ENCODE measurements at places on chromosomes 7 and 10.

- no peak for DNase-seq
Measured at GRCh38 chr7:30901856-30902255, 9.8 kb upstream of the AQP1 start.

- no peak for DNase-seq
Measured at GRCh38 chr7:149599636-149600206, 102.1 kb upstream of the ZNF746 start.

DNA sequence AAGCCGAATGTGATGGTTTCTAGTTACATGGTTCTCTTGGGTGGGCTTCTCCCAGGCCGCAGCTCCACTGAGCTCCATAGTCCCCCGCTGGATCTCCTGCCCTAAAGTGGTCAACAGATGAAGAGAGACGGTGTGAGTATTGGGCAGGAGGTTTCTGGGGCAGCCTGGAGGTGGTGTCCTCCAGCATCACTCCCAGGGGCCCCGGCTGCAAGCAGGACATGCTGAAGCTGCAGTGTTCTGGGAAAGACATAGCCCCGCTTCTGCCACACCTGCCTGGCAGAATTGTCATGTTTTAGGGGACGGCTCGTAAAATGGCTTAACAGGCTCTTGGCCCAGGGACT lies 40.4 kb downstream of the CALML3 start:
- DNase-seq = no peak

DNA sequence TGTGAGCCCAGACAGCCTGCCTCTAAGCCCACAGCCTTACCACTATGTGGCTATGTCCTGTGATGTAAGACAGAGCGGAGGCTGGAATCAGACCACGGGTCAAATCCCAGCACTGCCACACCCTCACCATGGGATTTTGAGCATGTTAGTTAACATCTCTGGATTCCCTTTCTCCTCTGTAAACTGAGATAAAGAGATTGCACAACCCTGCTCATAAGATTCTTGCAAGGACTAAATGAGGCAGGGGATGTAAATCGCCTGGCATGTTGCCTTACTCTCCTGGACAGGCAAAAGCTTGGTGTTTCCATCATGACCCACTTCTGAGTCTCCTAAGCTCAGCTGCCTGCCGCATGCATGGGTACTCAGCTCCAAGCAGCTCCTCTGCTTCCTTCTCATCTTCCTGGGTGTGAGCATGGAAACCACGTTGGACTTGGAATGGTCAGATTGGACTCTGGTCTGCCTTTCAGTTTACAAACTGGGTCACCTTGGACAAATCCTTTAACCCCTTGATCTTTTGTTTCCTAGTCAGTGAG lies 41.3 kb upstream of the MTURN start:
- no peak for DNase-seq

DNA sequence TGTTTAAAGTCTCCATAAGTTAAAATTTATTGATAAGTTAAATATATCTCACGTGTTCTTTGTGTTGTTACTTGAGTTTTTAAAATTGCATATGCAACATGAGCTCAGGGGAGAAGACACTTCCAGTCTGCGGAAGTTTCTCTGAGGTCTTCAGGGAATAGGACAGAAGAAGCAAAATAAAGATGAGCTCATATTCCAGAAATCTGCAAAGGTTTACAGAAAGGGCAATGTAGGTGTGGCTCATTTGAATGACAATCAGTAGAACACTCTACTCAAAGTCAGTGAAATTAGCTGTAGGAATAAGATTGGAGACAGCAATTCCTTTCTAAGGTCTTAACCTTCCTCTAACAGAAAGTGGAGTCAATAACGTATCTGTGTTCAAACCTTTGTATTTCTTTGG lies 53.7 kb downstream of the CACNA2D1 start:
- no peak for DNase-seq

GRCh38 chr10:43417950-43418768 lies 9.2 kb upstream of the HNRNPF start:
- peak; percentile 37 for DNase-seq

DNA sequence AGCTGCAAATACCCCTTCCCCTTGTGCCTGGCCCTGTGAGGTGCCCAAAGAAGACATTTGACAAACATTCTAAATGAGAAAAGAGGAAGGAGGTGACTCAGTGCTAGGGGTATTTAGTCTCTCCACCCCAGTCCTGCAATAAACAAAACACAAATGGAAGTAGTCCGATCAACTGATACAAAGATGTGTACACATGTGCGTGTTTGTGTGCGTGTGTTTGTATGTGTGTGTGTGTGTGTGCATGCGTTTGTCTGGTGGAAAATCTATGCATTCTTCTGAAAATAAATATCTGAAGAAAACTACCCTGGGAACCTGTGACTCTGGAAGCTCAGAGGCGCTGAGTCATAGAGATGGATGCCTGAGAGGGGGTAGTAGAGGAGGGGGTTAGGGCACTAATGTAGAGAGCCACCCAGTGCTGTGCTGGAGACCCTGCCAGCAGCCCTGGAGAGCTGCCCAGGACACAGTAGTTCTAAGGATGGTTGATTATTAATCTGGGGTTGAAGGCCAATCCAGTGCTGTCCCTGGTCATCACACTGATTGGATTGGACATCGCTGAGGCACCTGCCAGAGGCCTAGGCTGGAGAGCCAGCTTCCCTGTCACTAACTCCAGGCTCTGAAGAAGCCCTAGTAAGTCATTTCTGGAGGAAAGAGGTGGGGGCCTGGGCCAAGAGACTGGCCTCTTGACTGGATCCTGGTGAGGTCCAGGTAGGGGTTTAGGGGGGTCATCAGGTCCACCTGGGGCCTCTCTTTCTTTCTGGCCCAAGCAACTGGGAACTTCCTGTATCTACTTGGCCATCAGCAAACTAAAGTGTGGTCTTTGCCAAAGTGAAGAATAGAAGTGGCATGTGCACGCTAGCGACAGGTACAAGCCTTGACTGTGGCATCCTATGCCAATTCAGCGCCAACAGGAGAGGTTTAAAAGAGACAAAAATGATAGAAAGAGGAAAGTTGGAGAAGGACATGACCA lies 18.5 kb downstream of the SFTPA1 start:
- no peak for DNase-seq

- no peak for DNase-seq
Measured at GRCh38 chr10:111837086-111837485, 346.5 kb downstream of the GPAM start.

DNA sequence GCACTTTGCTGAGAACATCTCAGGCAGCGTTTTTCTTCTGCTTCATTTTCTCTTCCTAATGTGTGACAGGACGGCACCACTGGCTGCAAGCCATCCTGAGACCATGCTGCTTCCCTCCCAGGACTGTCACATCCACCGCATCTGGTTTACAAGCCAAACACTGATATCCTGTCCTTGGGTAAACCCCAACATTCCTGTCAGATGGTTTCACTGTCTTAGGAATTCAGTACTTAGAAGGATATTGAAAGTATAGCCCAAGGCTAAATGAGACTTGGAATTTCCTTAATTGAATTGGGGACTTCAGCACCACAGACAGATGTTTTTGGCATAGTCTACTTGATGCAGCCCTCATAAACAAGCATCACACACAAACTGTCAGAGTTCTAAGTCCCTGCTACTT lies 74.2 kb upstream of the PLXNA4 start:
- DNase-seq = no peak

- DNase-seq = no peak
Measured at GRCh38 chr7:110105840-110106239, 985.1 kb upstream of the LRRN3 start.

- no peak for DNase-seq
Measured at GRCh38 chr7:94655126-94655847, 646 bp downstream of the SGCE start.

- DNase-seq = no peak
Measured at GRCh38 chr10:86253091-86254072, 113.2 kb downstream of the GRID1 start.
